ENCODE measurements at places on chromosomes 2 and 18.

DNA sequence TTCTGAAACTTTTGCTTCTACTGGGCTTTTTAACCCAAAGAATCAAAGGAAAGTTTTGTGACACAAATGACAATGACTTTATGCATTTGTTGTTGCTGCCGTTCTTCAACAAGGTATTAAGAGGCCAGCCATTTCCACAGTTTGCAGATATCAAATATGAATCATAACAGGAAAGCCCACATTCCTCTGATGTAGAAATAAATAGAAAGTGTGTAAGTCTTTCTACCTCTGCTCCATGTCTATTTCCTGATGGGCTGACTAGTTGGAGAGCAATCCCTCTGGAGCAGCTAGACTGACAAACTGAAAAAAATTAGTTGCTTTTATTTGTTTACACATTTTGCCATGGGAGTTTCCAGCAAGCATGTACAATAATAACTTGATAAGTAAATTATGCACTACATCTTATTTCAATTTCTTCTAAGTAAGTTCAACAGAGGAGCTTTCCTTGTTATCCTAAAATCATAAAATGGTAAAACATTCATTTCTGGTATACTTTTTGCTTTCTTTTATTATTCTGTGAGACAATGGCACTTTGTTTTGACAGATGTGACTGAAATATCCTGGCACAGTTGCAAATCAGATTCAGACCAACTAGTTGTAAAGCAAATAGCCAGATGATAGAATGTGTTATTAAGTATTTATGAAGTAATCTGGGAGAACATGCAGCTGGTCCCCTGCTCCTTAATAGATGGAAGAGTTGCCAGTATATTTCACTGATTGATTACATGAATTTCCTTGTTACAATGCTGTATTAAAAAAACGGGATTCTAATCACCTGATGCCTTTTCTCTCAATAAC lies 266.7 kb downstream of the METTL4 start:
- DNase-seq, result peak; percentile 19

- no peak for DNase-seq
Observed at GRCh38 chr2:212328712-212329496, 209.7 kb downstream of the ERBB4 start.

DNA sequence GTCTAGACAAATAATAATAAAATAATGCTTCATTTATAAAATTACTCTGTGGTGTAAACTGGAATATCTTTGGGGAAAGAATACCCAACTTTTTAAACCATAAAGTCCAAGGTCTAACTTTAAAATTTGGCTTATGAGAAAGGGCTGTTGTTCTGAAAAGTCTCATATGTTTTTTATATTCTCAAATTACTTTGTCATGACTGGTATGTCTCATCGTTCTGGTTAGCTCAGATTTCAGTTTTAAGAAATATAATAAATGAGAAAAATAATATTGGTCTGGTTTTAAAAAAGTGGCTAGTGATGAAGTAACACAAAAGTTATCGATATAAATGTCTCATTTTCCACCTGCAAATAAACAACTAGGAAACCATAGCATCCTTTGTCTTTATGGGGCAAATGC lies 1658.1 kb downstream of the LRP1B start:
- DNase-seq, result no peak

DNA sequence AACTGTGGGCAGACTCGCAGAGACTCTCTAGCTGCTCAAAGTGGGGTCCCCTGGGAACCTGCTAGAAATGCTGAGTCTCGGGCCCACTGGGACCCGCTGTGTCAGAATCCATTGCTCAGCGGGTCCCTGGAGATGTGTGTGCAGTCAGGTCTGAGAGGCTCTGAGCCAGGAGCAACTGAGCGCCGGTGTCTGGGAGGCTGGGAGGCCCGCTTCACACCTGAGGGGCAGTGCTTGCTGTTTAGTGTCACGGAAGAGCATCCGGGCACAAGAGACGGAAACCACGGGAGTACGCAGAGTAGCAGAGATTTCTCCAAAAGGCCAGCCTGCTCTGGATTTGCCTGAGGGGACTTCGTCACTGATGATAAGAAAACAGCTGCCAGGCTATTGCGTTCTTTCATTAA lies 70.1 kb downstream of the EDAR start:
- DNase-seq, result peak; percentile 13

DNA sequence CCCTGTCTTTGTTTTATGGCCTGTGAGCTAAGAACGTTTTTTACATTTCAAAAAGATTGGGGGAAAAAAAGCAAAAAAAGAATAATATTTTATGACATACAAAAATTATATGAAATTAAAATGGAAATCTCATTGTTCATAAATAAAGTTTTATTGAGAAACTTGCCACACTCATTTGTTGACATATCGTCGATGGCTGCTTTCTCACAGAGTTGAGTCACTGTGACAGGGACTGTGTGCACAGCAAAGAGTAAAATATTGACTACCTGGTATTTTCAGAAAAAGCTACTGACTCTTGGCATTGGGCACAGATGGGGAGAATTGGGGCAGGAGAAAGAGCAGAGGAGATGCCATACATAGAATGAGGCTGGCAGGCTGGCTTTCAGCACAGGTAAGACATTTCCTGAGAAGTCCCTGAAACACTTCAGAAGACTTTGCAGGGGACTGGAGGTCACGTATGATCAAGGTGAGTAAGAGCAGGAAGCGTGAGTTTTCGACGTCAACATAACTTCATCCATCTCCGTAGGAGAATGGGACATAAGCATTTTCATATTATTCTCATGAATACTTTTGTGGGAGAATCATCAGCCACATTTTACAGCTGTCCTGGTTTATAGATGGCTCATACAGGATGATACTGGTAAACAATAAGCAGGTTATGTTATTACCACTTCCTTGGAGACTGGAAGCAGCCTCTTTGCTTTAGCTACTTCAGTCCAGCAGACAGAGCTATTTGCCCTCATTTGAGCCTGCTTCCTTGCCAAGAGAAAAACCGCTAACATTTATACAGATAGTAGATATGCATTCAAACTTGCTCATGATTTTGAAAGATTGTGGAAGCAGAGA lies 32.5 kb upstream of the PUM2 start:
- DNase-seq, result peak; percentile 72

DNA sequence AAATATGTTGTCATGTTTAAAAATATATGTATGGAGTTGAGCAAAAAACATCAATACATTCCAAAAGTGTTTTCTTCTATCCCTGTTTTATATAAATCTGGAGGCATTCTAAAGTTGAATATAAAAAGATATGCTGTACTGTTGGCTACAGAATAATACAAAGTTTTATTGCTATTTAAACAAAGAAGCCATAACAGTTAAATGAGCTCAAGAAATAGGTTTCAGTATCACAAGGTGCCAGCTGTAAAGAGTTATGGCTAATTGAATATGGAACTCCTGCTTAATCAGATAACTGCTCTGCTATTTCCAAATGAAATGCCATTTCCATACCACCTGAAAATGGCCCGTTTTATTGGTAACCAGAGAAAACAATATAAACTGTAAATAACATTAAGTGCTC lies 55.0 kb downstream of the LNPK start:
- no peak for DNase-seq

- DNase-seq, result peak; percentile 79
Observed at GRCh38 chr2:28193630-28194403, 198.8 kb upstream of the FOSL2 start.

GRCh38 chr18:73660931-73661856 lies 486.4 kb downstream of the FBXO15 start:
- DNase-seq, result no peak

DNA sequence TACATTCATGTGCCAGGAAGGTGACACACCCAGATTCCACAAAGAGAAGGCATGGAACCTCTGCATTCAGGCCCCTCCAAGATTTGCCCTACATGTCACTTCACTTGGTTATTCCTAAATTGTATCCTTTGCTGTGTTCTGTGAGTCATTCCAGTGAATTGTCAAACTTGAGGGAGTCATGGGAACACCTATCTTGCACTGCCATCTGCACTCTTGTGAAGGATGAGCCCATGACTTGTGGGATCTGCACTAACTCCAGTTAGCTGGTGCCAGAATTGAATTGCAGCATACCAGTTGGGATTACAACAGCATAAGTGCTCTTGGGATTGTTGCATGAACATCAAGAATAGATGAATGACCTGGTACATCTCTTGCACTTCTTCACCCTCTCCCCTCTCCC lies 1288.0 kb upstream of the ZEB2 start:
- peak; percentile 12 for DNase-seq

GRCh38 chr2:207167099-207167923 lies 1.6 kb upstream of the KLF7 start:
- DNase-seq, result peak; percentile 68

GRCh38 chr18:57791911-57792310 lies 11.2 kb downstream of the ATP8B1 start:
- DNase-seq, result no peak

- DNase-seq, result peak; percentile 41
Observed at GRCh38 chr18:31610286-31611205, 18.9 kb downstream of the TTR start.

Data from fibroblast of villous mesenchyme (primary cell).